ENCODE measurements at places on chromosomes 5 and 9.

GRCh38 chr5:56155992-56156584 lies 77.0 kb downstream of the ANKRD55 start:
- H3K27ac ChIP-seq: no peak overlapping the region
- peaks cover 56% of the 10 kb centered on the region for H3K4me1 ChIP-seq
- no peaks in the 10 kb centered on the region for H3K36me3 ChIP-seq
- H3K27me3 ChIP-seq: no peaks in the 10 kb centered on the region

- DNase-seq: no peak
- no peaks in the 10 kb centered on the region for H3K27me3 ChIP-seq
- H3K36me3 ChIP-seq: no peaks in the 10 kb centered on the region
- H3K27ac ChIP-seq: no peak overlapping the region
- H3K4me1 ChIP-seq: no peaks in the 10 kb centered on the region
Observed at GRCh38 chr5:107808671-107809137, 138.0 kb upstream of the EFNA5 start.

- H3K4me3 ChIP-seq: peak overlapping the region; percentile 97
- H3K27ac ChIP-seq: peak overlapping the region; percentile 82
- H3K4me1 ChIP-seq: peaks cover 25% of the 10 kb centered on the region
Observed at GRCh38 chr5:151757233-151758140, 944 bp downstream of the ATOX1 start.

GRCh38 chr5:160616712-160617497 lies 195.2 kb downstream of the PTTG1 start:
- no peak for DNase-seq
- H3K27ac ChIP-seq: no peak overlapping the region
- H3K36me3 ChIP-seq: no peaks in the 10 kb centered on the region
- no peaks in the 10 kb centered on the region for H3K4me1 ChIP-seq
- no peak overlapping the region for H3K4me3 ChIP-seq
- H3K27me3 ChIP-seq: no peaks in the 10 kb centered on the region

GRCh38 chr5:168179192-168179593 lies 112.3 kb upstream of the WWC1 start:
- H3K4me1 ChIP-seq: no peaks in the 10 kb centered on the region
- DNase-seq: no peak
- no peaks in the 10 kb centered on the region for H3K27me3 ChIP-seq
- no peak overlapping the region for H3K27ac ChIP-seq
- H3K4me3 ChIP-seq: no peak overlapping the region

GRCh38 chr5:89270901-89271300 lies 387.9 kb upstream of the MEF2C start:
- no peaks in the 10 kb centered on the region for H3K4me1 ChIP-seq
- DNase-seq: no peak
- H3K36me3 ChIP-seq: no peaks in the 10 kb centered on the region
- H3K4me3 ChIP-seq: no peak overlapping the region
- no peaks in the 10 kb centered on the region for H3K27me3 ChIP-seq

GRCh38 chr9:116687074-116687753 lies at the start of gene TRIM32:
TSS of gene TRIM32 (plus strand) at chr9:116687305. CDS start at chr9:116697743, 10,438 bp downstream.
- peak within 1 kb of the TSS; percentile 20 for H3K27ac ChIP-seq
- H3K27me3 ChIP-seq: no peaks in the 10 kb centered on the region
- peak; percentile 89 for DNase-seq
- H3K4me1 ChIP-seq: peaks cover 44% of the 10 kb centered on the region
- H3K4me3 ChIP-seq: peak within 1 kb of the TSS; percentile 59

GRCh38 chr5:74468421-74468820 lies 172.1 kb downstream of the ENC1 start:
- no peak overlapping the region for H3K4me3 ChIP-seq
- H3K27ac ChIP-seq: no peak overlapping the region

- H3K4me3 ChIP-seq: no peak overlapping the region
- no peaks in the 10 kb centered on the region for H3K27me3 ChIP-seq
- no peaks in the 10 kb centered on the region for H3K4me1 ChIP-seq
- no peak for DNase-seq
Observed at GRCh38 chr9:1125741-1126140, 75.6 kb downstream of the DMRT2 start.

- peaks cover 8% of the 10 kb centered on the region for H3K27me3 ChIP-seq
- no peak for DNase-seq
- no peak overlapping the region for H3K4me3 ChIP-seq
Observed at GRCh38 chr5:72427488-72428437, 79.4 kb downstream of the ZNF366 start.

GRCh38 chr9:133569121-133569785 lies 34.7 kb downstream of the ADAMTSL2 start:
- no peak overlapping the region for H3K27ac ChIP-seq
- DNase-seq: no peak
- no peak overlapping the region for H3K4me3 ChIP-seq
- H3K4me1 ChIP-seq: no peaks in the 10 kb centered on the region
- H3K27me3 ChIP-seq: no peaks in the 10 kb centered on the region

DNA sequence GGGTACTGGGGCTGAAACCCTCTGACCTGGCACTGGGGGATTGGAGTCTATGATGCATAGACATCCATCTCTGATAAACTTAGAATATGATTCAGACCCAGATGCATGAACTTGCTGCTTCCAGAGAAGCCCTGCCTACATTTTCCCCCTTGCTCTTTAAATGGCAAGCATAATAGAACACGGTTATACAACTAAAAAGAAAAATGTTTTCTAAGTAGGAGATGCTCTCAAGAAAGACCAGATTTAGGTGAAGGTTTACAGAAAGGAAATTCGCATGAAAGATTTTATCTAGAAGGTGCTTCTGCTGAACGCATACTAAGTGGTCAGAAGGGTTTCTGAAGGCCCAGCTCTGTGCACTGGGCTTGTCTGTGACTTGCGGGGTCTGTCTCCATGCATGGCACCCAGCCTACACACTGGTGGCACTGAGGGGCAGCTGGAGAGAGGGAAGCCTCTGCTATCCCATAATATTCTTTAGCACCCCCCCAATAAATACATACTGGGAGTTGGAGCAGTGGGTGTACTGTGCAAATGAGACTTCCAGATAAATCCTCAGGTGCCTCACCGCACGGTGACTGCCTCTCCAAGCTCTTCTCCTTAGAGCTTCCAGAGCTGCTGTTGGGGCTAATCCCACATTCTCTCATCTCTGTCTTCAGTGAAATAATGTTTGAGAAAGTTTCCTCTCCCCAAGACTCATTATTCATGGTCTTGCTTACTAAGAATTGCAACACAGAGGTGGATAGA lies 114.6 kb downstream of the FSTL4 start:
- H3K4me3 ChIP-seq: no peak overlapping the region
- no peak overlapping the region for H3K27ac ChIP-seq
- DNase-seq: no peak

GRCh38 chr9:5446451-5447236 lies 3.7 kb upstream of the CD274 start:
- H3K36me3 ChIP-seq: no peaks in the 10 kb centered on the region
- no peak overlapping the region for H3K27ac ChIP-seq
- no peaks in the 10 kb centered on the region for H3K27me3 ChIP-seq
- DNase-seq: no peak
- no peak overlapping the region for H3K4me3 ChIP-seq

GRCh38 chr9:135951889-135952663 lies 9.1 kb downstream of the UBAC1 start:
- H3K36me3 ChIP-seq: peaks cover 6% of the 10 kb centered on the region
- H3K4me3 ChIP-seq: no peak overlapping the region
- no peaks in the 10 kb centered on the region for H3K4me1 ChIP-seq
- H3K27me3 ChIP-seq: no peaks in the 10 kb centered on the region
- no peak for DNase-seq

- DNase-seq: no peak
- H3K4me1 ChIP-seq: peaks cover 6% of the 10 kb centered on the region
- peaks cover 14% of the 10 kb centered on the region for H3K36me3 ChIP-seq
- H3K4me3 ChIP-seq: no peak overlapping the region
- no peaks in the 10 kb centered on the region for H3K27me3 ChIP-seq
Observed at GRCh38 chr9:116694785-116695291, 7.7 kb downstream of the TRIM32 start.

GRCh38 chr5:69491838-69492390 lies 676 bp upstream of the OCLN start:
- no peak overlapping the region for H3K4me3 ChIP-seq
- no peaks in the 10 kb centered on the region for H3K4me1 ChIP-seq
- no peak for DNase-seq
- H3K27me3 ChIP-seq: peaks cover 10% of the 10 kb centered on the region

DNA sequence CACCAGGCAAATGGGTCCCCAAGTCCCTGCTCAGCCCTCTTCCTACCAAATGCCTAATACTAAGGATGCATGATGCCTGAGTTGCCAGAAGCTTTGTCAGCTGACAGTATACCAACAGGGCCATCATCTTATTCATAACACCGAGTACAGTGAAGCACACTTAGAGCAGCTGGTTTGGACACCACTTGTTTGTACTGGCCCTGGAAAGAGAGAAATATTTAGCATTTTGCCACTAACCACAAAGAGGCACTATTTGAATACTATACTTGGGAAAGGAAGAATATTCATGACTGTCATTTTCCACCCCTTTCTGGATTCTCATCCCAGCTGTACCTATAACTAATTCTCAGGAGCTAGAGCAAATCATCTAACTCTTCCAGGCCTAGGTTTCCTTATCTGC lies 364.4 kb upstream of the KIF2A start:
- no peaks in the 10 kb centered on the region for H3K4me1 ChIP-seq
- no peak overlapping the region for H3K27ac ChIP-seq
- no peaks in the 10 kb centered on the region for H3K36me3 ChIP-seq
- no peak overlapping the region for H3K4me3 ChIP-seq

GRCh38 chr9:14766299-14766698 lies 43.8 kb upstream of the CER1 start:
- H3K4me3 ChIP-seq: no peak overlapping the region
- no peaks in the 10 kb centered on the region for H3K36me3 ChIP-seq
- H3K27me3 ChIP-seq: no peaks in the 10 kb centered on the region
- no peak overlapping the region for H3K27ac ChIP-seq
- no peak for DNase-seq

GRCh38 chr9:83287021-83287420 lies 224.1 kb upstream of the RASEF start:
- no peaks in the 10 kb centered on the region for H3K4me1 ChIP-seq
- DNase-seq: no peak
- no peak overlapping the region for H3K4me3 ChIP-seq
- H3K27ac ChIP-seq: no peak overlapping the region
- no peaks in the 10 kb centered on the region for H3K27me3 ChIP-seq
- H3K36me3 ChIP-seq: no peaks in the 10 kb centered on the region

- no peaks in the 10 kb centered on the region for H3K27me3 ChIP-seq
- no peak for DNase-seq
- no peak overlapping the region for H3K27ac ChIP-seq
Observed at GRCh38 chr9:82598241-82599039, 464.5 kb downstream of the RASEF start.

DNA sequence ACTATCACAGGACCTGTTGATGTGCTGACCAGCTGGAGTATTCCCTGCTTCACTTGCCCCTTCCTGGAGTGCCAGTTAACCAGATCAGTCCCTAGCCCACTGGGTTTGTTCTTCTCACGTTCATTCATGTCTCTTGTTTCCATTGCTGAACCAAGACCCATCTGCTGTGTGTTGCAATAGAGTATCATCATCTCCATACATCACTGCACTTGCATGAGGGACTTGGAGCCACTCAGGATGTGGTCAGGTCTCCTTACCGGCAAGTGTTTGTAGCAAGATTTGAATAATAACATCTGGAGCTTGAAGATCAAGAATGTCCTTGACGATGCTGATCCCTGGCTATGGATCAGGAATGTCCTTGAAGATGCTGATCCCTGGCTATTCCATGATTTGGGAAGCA lies 358.6 kb downstream of the IRX1 start:
- no peaks in the 10 kb centered on the region for H3K4me1 ChIP-seq
- no peak overlapping the region for H3K27ac ChIP-seq
- no peak overlapping the region for H3K4me3 ChIP-seq
- no peak for DNase-seq

GRCh38 chr5:112586596-112587062 lies 151.1 kb upstream of the APC start:
- no peaks in the 10 kb centered on the region for H3K27me3 ChIP-seq
- no peak overlapping the region for H3K4me3 ChIP-seq
- H3K4me1 ChIP-seq: no peaks in the 10 kb centered on the region
- H3K27ac ChIP-seq: no peak overlapping the region

DNA sequence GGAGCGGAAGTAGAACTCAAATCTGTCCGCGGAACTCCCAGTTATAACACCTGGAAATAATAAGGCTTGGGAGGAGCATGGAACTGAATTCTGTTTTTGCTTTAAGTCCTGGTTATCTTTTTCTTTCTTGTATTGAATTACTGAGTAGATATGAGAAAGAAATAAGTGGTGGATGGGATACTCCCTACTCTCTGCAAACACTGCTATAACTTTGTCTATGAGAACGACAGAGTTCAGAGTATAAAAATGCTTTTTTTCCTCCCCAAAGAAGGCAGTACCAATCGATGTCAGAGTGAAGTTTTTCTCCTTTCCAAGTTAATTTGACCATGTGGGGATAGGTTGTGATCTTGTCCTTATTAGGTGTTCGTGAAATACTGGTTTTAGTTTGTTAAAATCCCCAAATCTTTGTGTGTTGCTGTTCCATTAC lies 1.2 kb downstream of the RIC1 start:
- H3K27me3 ChIP-seq: no peaks in the 10 kb centered on the region
- no peak for DNase-seq

DNA sequence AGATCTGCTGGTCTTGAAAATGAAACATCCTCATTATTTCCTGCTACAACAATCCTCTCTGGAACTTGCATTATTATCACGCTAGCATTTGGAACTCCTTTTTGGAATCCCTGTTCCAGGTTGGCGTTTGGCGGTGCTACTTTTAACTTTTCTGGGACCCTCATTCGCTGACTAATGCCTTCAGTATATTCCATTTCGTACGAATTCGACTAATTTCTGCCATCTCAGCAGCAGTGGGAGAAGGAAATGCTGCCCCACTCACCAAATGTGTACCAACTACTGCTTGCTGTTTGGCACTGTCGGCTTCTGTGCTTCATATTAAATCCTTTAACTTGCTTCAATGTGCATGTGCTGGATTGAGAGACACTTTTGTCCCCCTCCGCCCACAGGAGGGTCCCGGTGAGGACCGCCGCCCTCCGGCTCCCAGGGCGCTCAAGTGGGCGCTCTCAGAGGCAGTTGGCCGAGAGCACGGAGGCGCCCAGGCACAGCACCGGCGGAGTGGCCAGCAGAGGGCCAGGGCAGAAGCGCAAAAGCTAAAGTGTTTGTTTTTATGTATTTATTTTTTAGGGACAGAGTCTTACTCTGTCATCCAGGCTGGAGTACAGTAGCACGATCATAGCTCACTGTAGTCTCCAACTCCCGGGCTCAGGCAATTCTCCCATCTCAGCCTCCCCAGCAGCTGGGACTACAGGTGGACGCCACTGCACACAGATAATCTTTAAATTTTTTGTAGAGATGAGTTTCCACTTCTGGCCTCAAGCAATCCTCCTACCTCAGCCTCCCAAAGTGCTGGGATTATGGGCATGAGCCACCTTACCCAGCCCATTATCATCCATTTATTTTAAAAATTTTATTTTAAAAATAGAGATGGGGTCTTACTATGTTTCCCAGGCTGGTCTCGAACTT lies 11.9 kb downstream of the PDE6A start:
- no peaks in the 10 kb centered on the region for H3K27me3 ChIP-seq
- DNase-seq: no peak
- no peak overlapping the region for H3K27ac ChIP-seq
- no peaks in the 10 kb centered on the region for H3K36me3 ChIP-seq

DNA sequence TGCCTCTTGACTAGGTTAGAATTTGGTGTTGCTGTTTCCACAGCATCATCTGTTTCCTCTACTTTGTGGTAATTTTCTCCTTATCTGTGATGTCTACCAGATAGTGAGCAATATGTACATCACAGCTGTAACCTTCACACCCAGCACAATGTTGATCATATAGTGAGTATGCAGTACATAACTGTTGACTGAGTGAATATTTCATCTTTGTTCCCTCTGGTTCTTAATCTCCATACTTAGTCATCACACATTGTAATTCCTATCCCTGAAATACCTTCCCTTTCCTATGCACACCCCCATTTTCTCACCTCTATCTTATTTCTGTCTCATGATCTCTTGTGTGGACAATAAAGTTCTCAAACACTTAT lies 115.9 kb downstream of the KIF4B start:
- DNase-seq: no peak
- H3K27me3 ChIP-seq: no peaks in the 10 kb centered on the region
- H3K4me3 ChIP-seq: no peak overlapping the region
- no peaks in the 10 kb centered on the region for H3K36me3 ChIP-seq

Measured in CD8-positive, alpha-beta memory T cell (primary cell).